ENCODE measurements at places on chromosomes 6 and 20.

GRCh38 chr20:17545127-17545526 lies 13.9 kb upstream of the BFSP1 start:
- no peak for DNase-seq

DNA sequence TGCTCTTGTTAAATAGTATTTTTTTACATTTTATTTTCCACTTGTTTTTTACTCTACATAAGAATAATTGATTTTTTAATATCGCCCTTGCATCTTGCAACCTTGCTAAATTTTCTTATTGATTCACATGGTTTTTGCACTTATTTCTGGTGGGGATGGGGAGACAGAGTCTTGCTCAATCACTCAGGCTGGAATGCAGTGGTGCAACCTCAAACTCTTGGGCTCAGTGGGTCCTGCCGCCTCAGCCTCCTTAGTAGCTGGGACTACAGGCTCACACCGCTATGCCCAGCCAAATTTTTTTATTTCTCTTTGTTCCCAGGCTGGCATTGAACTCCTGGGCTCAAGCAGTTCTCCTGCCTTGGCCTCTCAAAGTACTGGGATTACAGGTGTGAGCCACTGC lies 30.3 kb downstream of the LIN28B start:
- no peak for DNase-seq

GRCh38 chr6:167892835-167893815 lies 66.4 kb downstream of the AFDN start:
- no peak for DNase-seq

- DNase-seq = peak; percentile 83
Observed at GRCh38 chr20:38997622-38998021, 35.5 kb downstream of the DHX35 start.

- no peak for DNase-seq
Observed at GRCh38 chr20:13927171-13927570, 63.2 kb downstream of the SEL1L2 start.

GRCh38 chr6:160042014-160042773 lies 73.3 kb downstream of the IGF2R start:
- no peak for DNase-seq

GRCh38 chr6:72792692-72793091 lies 170.8 kb downstream of the KCNQ5 start:
- DNase-seq = no peak

DNA sequence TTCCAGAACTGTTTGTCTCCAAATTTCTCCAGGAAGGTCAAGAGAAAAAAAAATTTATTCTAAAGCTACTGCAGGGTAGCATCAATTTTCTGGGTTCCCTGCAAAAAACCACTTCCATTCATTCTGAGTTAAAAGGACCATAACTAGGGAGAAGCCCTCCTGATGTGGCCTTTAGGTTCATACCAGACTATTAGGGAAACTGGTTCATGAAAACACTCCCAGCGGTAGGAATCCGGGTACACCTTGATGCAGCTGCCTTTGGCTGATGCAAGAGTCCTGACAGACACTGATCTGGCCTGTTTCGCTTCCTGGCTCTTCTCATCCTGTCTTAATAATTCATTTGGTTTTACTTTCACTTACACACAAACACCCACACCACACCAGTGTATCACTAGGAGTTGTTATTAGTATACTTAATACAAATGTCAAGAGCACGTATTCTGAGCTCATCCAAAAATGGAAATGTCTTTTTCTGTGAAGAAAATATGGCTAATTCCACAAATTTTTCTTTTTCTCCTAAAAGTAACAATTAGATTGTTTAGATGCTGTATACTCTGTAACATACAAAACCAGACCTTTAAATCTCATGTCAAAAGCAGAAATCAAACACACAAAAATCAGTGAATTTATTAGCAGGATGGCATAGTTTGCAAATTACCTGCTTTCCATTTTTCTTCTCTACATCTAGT lies 38.4 kb upstream of the ARHGAP18 start:
- DNase-seq = peak; percentile 70

DNA sequence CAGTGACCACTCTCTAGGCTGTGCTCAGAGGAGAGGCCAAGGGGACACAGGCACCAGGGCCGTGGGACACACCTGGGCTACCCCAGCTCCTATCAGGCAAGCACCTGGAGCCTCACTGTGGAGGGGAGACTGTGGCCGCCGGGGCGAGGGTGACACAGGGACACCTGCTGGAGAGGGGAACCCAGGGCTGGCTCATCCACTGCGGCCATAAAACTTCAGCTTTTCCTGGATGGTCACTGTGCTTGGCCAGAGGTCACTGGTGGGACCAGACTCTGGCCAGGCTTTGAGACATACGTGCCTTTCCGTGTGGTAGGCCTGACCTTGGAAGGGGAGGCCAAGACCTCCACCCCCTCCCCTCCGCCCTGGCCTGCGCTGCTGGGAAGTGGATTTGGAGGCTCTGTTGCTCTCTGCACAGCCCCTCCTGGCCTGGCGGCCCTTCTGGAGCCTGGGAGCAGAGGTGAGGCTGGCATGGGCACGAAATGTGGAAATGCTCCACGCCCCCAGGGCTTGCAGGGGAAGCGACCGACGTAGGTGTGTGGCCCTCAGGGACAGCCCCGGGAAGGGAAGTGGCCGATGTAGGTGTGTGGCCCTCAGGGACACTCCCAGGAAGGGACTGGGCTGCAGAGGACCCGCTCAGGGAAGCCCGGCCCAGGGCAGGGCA lies 42.9 kb upstream of the BHLHE23 start:
- no peak for DNase-seq

- DNase-seq = no peak
Observed at GRCh38 chr6:88302769-88303225, 136.7 kb upstream of the CNR1 start.

GRCh38 chr20:46221256-46221833 lies 87.0 kb downstream of the CDH22 start:
- DNase-seq = no peak

DNA sequence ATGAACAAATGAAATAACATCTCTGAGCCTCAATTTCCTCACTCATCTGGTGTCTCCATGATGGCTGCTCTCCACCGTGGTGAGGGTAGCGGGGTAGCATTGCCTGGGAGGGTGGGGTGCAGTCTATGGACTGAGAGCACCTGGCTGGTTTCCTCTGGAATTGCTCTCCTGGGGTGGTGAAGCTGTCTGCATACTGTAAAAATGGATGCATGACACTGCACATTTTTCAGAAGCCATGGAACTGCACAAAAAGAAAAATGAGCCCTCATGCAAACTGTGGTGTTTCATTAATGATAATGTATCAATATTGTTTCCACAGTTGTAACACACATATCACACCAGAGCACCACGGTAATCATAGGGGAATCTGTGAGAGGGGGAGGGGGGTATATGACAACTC lies 12.1 kb upstream of the ITPR3 start:
- DNase-seq = no peak

DNA sequence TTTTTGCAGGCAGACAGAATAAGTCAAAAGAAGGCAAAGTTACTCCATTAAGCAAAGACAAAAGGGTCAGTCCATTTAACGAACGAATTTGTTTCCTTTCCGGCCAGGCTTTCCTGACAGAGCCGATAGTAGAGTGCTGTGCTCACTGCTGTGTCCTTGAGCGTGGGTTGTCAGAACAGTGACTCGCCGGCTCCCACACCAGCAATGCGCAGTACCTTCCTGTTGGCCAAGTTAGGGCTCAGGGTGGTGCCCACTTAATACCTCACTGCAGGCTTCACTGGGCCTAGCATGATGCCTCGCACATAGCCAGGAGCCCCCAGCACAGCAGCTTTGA lies 294.7 kb downstream of the FOXC1 start:
- no peak for DNase-seq

DNA sequence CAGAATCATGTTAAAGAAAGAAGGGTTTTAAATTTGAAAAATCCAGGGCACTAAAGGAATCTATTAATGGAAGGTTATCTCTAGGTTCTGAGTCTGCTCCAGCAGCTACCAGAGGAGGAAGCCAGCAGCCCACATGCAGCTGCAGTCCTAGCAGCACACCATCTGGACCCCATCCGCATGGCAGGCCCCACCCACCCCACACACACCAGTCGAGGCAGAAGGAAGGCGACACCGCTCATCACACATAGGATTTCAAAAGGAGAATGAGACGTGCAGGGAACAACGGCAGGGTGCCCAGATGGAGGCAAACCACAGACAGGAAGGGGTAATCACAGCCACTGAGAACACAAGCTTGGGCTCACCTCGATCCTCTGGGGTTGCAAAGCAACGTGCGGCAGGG lies 78.9 kb downstream of the GINS1 start:
- no peak for DNase-seq

GRCh38 chr6:159758031-159759001 lies 3.5 kb upstream of the ACAT2 start:
- DNase-seq = no peak

DNA sequence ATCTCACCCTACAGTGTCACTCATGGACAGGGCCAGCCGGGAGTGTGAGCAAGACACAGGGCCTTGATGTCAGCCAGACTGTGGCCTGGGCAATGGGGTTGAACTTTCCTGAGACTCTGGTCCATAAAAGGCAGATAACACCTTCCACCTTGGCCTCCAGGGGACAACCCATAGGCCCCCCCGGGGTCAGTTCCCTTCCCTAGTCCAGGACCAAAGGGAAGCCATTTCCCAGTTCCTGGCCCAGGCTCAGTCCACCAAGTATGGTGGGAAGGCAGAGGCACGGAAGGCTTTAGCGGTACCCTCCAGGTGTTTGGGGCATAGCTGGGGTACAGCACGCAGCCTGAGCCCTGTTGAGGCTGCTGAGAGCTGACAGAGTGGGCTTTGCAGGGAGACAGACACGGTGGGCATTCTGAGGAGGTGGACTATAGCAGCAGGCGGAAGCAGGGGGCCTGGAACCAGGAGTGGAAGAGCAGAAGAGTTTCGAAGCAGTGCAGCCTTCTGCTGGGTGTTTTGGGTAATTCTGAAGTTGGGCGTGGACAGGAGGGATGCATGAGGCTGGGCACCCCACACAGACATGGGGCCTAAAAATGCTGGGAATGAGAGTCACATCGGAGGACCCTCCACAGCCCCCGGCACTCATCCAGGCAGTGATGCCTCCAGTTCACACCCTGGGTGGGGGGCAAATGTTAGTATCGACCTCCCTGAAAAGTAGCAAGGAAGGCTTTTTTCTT lies 43.9 kb upstream of the CD93 start:
- no peak for DNase-seq

- DNase-seq = no peak
Observed at GRCh38 chr20:62816031-62816883, 593 bp upstream of the COL9A3 start.

GRCh38 chr6:116326181-116326671 lies 44.5 kb upstream of the DSE start:
- no peak for DNase-seq

All from activated CD4-positive, alpha-beta memory T cell treated with anti-CD3 and anti-CD28 coated beads for 36 hours (primary cell).